ENCODE measurements at places on chromosomes 13 and 19.
A peak's percentile ranks its signal among the peaks of the same experiment; 100 is the strongest.

- no peak for DNase-seq
Observed at GRCh38 chr13:48790199-48790598, 136.5 kb downstream of the CYSLTR2 start.

- DNase-seq: no peak
Observed at GRCh38 chr13:74835579-74835978, 646.4 kb downstream of the TBC1D4 start.

GRCh38 chr13:21434588-21434987 lies 24.5 kb downstream of the ZDHHC20 start:
- DNase-seq: no peak

DNA sequence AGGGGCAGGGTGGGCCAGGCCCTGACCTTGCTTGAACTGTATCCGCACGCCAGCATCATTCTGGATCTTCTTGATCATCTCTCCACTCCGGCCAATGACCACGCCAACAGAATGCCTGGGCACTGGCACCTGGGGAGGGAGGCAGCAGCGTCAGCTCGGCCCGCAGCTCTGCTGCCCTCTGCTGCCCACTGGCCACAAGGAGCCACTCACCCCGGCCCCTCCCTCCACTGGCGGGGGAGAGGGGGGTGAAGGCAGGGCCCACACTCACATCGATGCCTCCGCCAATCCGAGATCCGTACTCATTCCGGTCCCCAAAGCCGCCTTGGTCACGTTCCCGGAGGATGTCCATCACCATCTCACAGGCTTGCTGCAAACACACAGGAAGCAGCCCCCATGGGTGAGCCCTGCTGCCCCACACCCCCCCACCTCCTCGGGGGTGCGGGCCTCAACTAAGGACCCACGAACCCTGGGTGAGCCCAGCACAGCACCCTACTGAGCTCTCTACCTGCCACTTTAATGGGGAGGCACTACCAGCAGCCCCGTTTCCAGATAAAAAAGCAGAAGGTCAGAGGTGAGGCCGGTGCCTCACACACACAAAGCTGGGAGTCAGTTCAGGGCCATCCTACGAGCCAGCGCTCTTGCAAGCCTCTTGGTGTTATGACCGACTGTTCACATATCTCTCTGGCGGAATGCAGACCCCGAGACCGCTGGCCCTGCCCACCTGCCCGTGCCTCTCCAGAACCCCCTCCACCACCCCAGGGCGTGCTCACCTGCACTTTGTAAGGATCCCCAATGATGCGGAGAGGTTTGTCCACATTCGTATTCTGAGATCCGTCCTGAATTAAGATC lies 6.7 kb downstream of the KHSRP start:
- DNase-seq: no peak

- no peak for DNase-seq
Observed at GRCh38 chr19:7962644-7963268, 19.3 kb upstream of the TIMM44 start.

GRCh38 chr19:38839816-38840582 lies 8.4 kb upstream of the ECH1 start:
- no peak for DNase-seq

GRCh38 chr19:16258440-16258903 lies 60.8 kb downstream of the AP1M1 start:
- DNase-seq: no peak

DNA sequence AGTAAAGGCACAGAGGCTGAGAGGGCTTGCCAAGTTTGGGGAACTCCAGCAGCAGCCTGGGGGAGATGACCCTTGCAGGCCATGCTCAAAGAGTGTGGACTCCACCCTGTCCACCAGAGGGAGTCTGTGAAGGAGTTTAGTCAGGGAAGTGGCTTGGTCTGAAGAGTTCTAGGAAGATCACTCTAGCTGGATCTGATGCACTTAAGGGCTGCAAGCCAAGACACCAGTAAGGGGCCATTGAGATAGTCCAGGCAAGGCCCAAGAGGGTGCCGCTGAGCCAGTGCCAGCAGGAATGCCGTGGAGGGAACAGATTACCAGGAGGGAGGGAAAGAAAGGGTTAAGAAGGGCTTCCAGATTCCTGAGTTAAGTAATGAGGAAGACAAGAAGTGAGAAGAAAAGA lies 68.7 kb downstream of the ZAR1L start:
- DNase-seq: peak; percentile 17

GRCh38 chr19:279656-280055 lies 11.5 kb downstream of the PLPP2 start:
- no peak for DNase-seq

- no peak for DNase-seq
Observed at GRCh38 chr13:45838171-45838745, 13.3 kb downstream of the SIAH3 start.

GRCh38 chr13:70568571-70568970 lies 460.3 kb upstream of the KLHL1 start:
- peak; percentile 32 for DNase-seq

- DNase-seq: no peak
Observed at GRCh38 chr13:20772401-20773131, 1.2 kb downstream of the EEF1AKMT1 start.

- peak; percentile 35 for DNase-seq
Observed at GRCh38 chr13:78121459-78122348, 203.1 kb upstream of the EDNRB start.

DNA sequence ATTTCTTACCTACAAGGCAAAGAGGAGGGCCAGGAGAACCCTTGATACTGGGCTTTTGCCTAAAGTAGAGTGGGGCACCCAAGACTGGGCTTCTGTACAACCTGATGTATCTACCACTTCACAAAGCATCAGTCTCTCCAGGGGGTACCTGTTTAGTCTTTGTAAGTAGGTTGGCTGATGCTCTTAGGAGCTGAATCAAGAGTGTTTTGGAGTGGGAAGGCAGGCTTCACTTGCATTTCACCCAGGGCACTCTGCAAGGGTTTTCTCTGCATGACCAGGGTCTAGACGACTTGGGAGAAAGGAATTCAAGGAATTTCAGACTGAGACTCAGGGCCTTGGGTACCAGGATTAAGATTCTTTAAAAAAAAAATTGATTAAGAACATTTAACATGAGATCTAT lies 361.5 kb downstream of the RFC3 start:
- peak; percentile 10 for DNase-seq

DNA sequence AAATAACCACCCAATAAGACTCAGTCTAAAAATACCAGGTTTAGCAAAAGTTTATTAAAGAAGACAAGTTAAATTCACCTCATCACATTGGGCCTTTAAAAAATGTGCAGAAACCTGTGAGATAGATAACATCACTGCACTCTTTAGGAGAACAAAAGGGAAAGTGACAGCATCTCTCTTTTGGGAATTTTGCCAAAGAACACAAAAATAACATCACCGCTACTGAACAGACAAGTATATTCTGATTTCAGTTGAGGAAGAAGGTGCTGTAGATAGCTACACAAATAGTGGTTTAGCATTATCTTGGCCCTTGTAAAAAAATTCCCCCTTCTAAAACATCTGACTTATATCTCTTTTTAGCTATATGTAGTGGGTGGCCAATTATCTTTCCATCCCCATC lies 244.7 kb downstream of the VWA8 start:
- no peak for DNase-seq

- no peak for DNase-seq
Observed at GRCh38 chr13:83272652-83273240, 609.5 kb downstream of the SLITRK1 start.

Measured in NCI-H510A treated with DMSO at 0.1 percent for 48 hours (cell line).